ENCODE measurements at places on chromosomes 16 and 17. TPM values are rescaled to one million over a fixed set of nuclear protein-coding genes. Genes with fewer than 3 reads are reported as not detected.

KRT13 gene
- total RNA-seq, result 1,618 TPM

TIMP2 gene
- 192 TPM for total RNA-seq

CCDC43 gene
- total RNA-seq, result 23.9 TPM

MSI2 gene
- 158 TPM for total RNA-seq

SLC5A2 gene
- not detected for total RNA-seq

SYCE1L gene
- total RNA-seq, result 20.0 TPM

PMFBP1 gene
- 2.6 TPM for total RNA-seq

RAP1GAP2 gene
- total RNA-seq, result 49.7 TPM

HYDIN gene
- total RNA-seq, result 19.7 TPM

B9D1 gene
- total RNA-seq, result 23.2 TPM

POLR2C gene
- total RNA-seq, result 63.0 TPM

TEKT5 gene
- 0.52 TPM for total RNA-seq

MVP gene
- total RNA-seq, result 27.4 TPM

NUBP1 gene
- total RNA-seq, result 20.8 TPM

TP53TG3C gene
- not detected for total RNA-seq

NECAB2 gene
- 6.5 TPM for total RNA-seq

SNAI3 gene
- total RNA-seq, result 0.79 TPM

MYCBPAP gene
- total RNA-seq, result 4.1 TPM
